ENCODE measurements at places on chromosomes 5 and 9.

GRCh38 chr5:124748687-124749594, 2.5 kb upstream of the ZNF608 start:
- peak; percentile 67 for DNase-seq

DNA sequence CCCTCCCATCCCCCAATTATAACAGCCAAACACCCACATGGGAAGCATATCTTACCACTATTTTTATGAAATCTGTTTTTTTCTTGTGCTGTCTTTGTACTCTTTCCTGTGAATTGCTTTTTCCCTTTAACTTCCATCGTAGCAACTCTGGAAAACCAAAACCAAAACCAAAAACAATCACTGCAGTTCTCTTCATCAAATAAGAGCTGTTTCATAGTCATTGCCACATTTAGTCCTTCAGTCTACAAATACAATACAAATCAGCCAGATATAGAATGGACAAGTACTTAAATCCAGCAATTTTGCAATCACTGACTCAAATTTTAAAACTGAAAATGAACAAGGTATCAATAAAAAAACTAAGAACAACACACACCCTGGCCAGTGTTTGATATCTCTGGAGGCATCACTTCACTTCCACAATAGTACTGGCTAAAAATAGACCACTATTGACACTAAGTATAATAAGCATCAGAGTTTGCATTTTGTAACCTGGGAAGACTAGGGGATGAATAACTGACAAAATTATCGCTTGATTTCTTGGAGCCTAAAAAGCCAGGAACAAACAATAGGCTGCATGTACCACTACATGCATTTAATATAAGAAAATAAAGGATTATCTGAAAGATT, 5.4 kb downstream of the PUM3 start:
- no peak for DNase-seq

DNA sequence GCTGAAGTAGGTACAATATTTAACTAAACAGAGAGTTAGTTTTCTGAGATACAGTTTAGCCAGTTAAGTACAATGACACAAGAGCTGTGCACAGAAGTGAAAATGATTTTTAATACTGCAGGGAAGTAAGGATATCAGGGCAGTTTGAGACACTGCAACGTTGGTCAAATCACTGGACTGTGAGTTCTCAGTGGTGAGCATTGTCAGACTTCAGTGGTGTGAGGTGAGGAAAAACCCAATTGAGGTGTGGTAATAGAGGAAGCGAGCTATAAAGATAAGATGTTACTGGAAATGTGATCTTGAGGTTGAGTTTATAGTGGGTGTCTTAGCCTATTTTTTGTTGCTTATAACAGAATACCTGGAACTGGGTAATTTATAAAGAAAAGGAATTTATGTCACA, 12.8 kb upstream of the FBXL7 start:
- no peak for DNase-seq

GRCh38 chr5:38451074-38451725, 105.2 kb downstream of the LIFR start:
- DNase-seq = no peak

- no peak for DNase-seq
Measured at GRCh38 chr9:134515026-134515821, 126.4 kb upstream of the COL5A1 start.

DNA sequence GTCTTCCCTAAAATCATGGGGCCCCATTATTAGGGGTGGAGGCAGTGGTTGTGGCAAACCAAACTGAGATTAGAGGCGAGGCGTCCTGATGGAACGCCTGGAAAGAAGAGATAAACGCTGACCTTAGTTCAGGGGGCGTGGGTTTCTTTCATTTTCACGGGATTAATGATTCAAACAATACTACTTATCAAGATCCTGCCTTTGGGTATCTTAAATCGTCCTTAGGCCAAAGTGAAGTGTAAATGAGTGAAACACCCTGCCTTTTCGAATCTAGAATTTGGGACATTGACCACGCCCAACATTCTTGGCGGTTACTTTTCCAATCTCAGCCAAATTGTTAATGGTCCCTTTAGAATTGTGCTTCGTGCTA, 1.0 kb upstream of the UBTD2 start:
- DNase-seq = no peak

GRCh38 chr5:80414113-80414512, 6.2 kb downstream of the ZFYVE16 start:
- DNase-seq = no peak

GRCh38 chr5:171614511-171614910, 171.1 kb upstream of the SMIM23 start:
- no peak for DNase-seq

DNA sequence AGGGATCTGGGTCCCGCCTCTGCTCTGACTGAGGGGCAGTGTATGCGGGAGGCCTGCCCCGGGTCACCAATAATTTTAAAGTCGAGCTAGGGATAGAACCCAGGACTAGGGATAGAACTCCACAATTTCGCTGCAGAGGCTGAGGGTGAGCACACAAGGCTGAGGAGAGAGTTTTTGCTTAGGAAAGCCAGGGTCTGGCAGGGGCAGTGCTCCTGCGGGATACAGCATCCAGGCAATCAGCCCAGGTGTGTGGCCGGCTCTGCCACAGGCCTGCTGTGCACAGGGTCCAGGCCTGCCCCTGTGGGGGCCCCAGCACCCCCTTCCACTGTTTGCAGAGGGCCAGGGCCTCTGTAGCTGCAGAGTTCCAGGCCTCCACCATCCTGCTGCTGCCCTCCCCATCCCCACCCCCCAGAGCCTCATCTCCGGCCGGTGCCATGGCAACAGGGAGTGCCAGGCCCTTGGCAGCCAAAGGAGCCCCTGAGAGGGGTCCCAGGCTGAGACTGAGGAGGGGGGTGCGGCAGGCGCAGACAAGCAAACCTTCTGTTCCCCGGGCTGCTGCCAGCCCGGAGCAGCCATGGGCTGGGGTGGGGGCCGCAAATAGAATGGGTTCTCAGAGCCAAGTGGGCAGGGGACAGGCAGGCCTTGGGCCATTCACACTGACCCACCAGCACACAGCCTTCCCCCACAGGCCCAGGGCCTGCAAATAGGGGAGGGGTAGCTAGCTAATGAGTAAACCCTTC, 8.6 kb downstream of the PDGFRB start:
- no peak for DNase-seq

DNA sequence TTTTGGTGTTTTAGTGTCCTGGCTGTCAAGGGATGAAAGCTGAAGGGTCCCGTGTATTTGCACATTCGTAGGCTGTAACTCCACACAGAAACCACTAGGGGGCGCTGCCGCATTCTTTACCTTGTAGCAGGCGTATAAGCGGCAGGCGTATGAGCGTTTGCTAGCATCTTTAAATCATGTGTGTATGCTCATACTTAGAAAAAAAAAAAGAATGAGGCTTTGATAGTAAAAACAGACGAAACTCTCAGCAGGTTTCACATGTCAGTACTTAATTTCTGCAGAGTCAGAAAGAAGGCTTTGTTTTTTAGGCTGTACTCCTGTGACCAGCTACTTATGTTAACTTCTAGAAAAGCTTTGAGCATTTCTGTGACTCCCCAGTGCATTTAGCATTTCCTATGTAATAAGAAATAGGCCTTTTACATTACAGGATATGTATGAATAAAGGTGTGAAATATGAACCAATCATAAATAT, 218.8 kb upstream of the ADAMTSL1 start:
- peak; percentile 64 for DNase-seq

DNA sequence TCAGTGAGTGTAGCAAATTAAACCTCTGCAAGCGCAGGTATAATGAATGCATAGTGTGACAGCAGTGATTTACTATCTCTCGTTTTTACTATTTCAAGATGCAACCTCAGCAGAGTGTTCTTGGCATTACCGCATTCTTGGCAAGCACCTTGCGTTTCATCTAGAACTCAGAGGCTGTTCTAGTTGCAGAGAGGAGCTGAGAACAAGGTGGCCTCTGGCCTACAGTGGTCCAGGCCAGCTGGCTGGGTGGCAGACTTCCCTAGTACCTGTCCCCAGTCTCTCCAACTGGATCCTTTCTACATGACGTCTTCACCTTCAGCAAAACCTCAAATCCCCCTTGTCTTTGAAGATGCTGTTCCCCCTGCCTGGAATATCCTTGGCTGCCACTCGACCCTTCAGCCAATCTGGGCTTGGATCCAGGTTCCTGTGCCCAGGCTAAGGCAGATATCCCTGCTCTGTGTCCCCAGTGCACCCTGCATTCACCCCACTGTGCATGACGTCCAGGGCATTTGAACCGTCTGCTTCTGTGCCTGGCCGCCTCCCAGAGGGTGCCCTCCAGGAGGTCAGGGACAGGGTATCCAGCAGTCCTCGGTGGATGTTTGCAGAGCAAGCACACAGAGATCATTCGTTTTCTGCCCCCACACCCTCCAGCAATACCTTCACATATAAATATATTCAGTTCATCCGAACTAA, 120.4 kb upstream of the CPEB4 start:
- DNase-seq = no peak

- no peak for DNase-seq
Measured at GRCh38 chr5:77400645-77401044, 91.5 kb downstream of the WDR41 start.

DNA sequence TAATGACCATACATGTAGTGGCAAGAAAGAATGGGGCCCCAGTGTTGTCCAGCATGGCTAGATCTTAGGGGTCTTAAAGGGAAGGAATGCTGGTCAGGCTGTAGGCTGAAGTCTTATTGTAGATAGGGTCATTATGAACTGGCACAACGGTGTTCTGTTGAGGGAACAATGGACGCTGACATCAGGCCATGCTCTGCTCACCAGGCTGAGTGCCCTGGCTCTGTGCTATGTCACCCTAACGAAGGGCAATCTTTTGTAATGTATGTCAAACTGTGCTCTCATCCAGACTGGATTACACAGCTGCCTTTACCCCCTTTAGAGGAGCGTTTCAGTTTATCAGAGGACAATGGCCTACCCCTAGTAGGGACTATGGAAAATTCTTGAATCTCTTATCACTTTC, 14.6 kb upstream of the ZNF608 start:
- DNase-seq = no peak
